ENCODE measurements at places on chromosomes 6 and 20.

DNA sequence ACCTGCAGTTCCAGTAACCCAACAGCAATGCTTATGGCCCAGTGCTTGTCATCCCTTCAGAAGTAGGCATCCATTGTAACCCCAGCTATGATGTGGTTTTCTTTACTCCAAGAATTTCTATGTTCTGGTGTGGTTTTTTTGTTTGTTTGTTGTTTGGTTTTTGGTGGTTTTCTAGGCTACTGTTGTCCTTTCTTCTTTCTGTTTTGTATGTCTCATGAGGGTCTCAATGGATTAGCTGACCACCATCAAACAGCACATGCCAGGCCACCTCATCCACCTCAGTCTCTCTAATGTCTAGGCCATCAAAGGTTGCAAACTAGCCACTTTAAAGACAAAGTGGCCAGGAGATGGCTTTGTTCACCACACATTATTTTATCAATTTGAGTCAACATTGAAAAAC, 59.4 kb upstream of the TMEM30A start:
- no peaks in the 10 kb centered on the region for H3K36me3 ChIP-seq
- no peaks in the 10 kb centered on the region for H3K4me1 ChIP-seq
- H3K27ac ChIP-seq: no peak overlapping the region
- H3K27me3 ChIP-seq: no peaks in the 10 kb centered on the region
- no peak for DNase-seq

DNA sequence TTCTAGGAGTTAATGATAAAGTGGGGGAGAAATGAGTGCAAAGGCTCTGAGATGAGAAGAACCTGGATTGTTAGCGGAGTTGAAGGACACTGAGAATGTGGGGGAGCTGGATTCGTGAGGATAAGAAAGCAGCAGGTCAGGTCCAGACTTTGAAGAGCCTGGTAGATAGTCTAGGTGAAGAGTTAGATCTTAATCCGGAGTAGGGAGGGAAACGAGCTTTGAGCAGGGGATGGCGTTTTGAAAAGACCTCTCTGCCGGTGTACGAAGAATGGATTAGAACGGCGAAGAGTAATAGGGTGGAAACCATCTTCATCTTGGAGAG, 487 bp upstream of the PHF20 start:
- peaks cover 45% of the 10 kb centered on the region for H3K4me1 ChIP-seq
- peaks cover 13% of the 10 kb centered on the region for H3K36me3 ChIP-seq
- H3K27me3 ChIP-seq: no peaks in the 10 kb centered on the region
- no peak for DNase-seq

GRCh38 chr6:119233312-119233984, 116.1 kb downstream of the MAN1A1 start:
- DNase-seq: no peak
- no peak overlapping the region for H3K27ac ChIP-seq
- H3K36me3 ChIP-seq: no peaks in the 10 kb centered on the region
- no peak overlapping the region for H3K4me3 ChIP-seq

GRCh38 chr6:5215799-5216198, 45.0 kb downstream of the LYRM4 start:
- no peak overlapping the region for H3K27ac ChIP-seq
- peaks cover 15% of the 10 kb centered on the region for H3K36me3 ChIP-seq
- no peaks in the 10 kb centered on the region for H3K4me1 ChIP-seq
- no peak overlapping the region for H3K4me3 ChIP-seq
- H3K27me3 ChIP-seq: no peaks in the 10 kb centered on the region
- no peak for DNase-seq

DNA sequence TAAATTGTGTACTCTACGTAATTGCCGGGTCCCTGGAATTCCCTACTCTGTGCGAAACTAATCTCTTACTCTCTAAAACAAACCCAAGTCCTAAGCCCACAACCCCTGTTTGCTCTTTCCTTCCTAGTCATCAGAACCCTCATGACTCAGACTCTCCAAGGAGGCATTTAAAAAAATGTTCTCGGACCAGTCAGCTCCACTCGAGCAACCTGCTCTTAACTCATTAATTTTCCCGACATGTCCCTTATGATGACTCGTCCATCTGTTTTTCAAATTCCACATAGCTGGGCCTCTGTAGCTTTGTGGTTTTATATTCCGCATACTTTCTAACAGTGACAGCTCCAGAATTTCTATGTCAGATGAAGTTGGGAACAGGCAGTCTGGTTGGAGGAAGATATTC, 2.6 kb upstream of the MUC22 start:
- peak; percentile 49 for DNase-seq
- H3K4me3 ChIP-seq: no peak overlapping the region
- no peaks in the 10 kb centered on the region for H3K27me3 ChIP-seq
- peak overlapping the region; percentile 73 for H3K27ac ChIP-seq

DNA sequence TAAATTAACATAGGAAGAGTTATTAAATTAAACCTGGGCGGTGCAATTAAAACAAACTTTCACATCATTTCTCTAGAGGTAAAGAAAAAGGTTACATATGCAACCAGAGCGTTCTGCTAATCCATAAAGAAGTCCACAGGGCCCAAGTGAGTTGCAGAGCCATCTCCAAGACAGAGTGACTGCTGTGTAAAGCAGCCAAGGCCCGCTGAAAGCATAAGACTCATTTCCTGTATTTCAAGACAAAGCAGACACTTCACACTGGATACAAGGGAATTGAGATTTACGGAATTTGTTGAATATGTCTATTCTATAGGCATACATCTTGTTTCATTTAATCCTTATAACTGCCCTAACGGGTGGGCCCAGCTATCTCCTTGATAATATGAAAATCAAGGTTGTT, 422.8 kb downstream of the CBLN4 start:
- no peak overlapping the region for H3K4me3 ChIP-seq
- H3K27ac ChIP-seq: no peak overlapping the region
- no peaks in the 10 kb centered on the region for H3K36me3 ChIP-seq
- H3K4me1 ChIP-seq: no peaks in the 10 kb centered on the region
- H3K27me3 ChIP-seq: no peaks in the 10 kb centered on the region

DNA sequence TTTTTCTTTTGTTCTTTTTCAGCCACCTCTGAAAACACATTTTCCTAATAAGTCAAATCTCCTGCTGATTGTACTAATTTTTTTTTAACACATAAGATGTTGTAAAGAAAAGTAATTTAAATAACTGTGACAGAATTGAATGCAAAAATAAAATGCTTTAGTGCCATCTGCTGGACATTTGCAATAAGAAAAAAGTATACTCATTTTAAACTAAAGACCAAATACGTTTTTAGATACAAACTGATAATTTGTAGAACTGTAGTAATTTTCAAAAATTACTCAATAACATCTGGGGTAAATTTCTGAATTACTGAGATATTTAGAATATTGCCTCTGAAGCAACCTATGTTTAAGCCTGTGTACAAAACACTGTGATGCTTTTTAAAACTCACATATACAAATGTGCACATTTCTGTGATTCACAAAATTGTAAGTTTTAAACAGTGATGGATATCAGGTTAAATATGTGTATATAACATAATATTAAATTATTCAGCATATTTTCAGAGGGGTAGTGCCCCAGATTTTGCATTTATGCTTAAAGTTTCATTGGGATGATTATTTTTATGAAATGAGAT, 198.7 kb downstream of the RIMS1 start:
- H3K27ac ChIP-seq: no peak overlapping the region
- H3K4me3 ChIP-seq: no peak overlapping the region
- H3K36me3 ChIP-seq: no peaks in the 10 kb centered on the region
- DNase-seq: peak; percentile 14

GRCh38 chr6:168232989-168233874, 86.3 kb downstream of the DACT2 start:
- DNase-seq: no peak
- no peaks in the 10 kb centered on the region for H3K4me1 ChIP-seq
- peaks cover 24% of the 10 kb centered on the region for H3K27me3 ChIP-seq
- no peak overlapping the region for H3K27ac ChIP-seq

Data from MCF 10A (cell line).